ENCODE measurements at places on chromosomes 5 and 9.
A peak's percentile ranks its signal among the peaks of the same experiment; 100 is the strongest.

DNA sequence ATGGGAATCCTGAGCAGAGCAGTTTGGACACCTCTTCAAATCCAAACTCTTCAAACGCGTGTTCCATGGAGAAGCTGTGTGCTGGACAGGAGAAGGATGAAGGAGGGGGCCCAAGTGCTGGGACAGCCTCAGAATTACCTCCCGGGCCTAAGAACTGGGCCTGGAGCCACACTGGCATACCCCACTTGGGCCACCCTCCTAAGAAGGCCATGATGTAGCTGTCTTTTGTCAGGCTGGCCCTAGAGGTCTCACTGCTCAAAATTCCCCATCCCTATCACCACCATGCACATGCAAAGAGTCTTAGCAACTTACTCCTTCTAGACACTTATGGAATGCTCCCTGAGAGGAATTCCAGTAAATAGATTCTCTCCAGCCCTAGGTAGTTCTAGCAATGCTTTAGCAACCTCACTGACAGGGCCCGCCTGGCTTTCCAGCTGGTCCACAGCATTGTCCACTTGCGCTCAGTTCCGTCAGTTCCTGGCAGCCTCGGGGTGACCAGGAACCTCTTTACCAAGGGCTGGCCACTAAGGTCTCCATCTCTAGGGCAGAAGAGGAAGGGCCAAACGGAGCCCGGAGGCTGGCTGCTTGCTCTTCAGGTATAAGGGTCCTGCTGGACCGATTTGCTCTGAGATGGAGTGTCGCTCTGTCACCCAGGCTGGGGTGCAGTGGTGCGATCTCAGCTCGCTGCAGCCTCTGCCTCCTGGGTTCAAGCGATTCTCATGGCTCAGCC, 75.3 kb downstream of the RGS3 start:
- DNase-seq = no peak

DNA sequence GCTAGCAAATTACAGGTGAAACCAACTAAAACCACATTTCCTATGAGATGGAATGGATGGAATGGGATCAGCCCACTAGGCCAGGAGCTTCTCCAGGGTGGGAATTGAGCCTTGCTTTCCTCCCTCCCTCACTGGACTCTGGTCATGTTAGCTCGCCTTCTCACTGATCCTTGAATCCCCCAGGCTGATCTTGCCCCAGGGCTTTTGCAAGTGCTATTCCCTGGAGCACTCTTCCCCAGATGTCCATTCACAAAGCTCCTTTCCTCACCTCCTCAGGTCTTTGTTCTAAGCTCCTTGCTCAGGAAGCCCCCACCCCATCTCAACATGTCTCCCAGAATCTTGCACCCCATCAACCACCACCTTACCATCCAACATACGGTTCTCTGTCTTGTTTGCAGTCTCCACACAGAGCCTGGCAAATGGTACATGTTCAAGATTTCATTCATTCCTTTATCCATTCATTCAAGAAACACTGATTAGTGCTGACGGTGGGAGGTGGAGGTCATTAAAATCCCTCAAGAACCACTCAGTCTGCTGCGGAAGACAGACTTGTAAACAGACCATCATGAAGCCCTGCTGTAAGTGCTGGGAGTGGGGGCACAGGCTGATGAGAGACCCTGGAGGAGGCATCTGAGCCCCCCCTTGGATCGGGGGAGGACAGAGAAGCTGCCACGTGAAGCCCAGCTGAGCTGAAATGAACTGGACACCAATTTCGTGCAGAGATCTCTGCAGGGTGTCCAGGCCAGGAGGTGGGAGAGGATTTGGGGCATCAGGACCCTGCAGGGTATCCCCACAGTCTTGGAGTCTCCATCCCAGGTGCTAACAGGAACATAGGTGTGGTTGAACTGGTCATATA, 141.7 kb downstream of the BARX1 start:
- no peak for DNase-seq

GRCh38 chr5:34474573-34475021, 181.5 kb upstream of the RAI14 start:
- DNase-seq = peak; percentile 53

DNA sequence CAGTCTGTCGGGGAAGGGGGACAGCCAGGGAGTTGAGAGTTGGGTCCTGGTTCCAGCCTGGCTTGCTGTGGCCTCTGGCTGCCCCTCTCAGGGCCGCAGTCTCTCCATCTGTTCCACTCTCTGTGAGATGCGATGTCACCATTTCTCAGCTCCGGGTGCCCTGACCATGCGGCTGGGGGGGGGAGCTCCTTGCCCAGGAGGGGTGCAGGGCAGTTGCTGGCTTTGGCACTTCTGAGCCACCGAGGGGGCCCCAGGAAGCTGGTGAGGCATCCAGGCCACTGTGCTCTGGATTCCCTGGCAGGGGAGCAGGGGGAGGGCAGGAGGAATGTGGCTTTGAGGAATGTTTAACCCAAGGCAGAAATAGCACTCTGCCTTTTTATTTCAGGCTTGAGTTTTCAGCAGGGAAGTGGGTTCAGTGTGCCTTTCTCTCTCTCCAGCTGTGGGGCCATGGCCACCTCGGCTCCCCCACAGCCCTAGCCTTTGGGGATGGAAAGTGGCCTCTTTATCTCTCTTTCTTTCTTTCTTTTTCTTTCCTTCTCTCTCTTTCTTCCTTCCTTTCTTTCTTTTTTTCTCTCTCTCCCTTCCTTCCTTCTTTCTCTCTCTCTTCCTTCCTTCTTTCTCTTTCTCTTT, 11.0 kb downstream of the NCS1 start:
- peak; percentile 96 for DNase-seq

- DNase-seq = no peak
Observed at GRCh38 chr5:151245680-151246219, 7.2 kb upstream of the GM2A start.

- peak; percentile 72 for DNase-seq
Observed at GRCh38 chr9:115018547-115019435, 88.4 kb upstream of the TNFSF8 start.

GRCh38 chr5:57174890-57175510, 1.1 kb downstream of the GPBP1 start:
- DNase-seq = no peak

DNA sequence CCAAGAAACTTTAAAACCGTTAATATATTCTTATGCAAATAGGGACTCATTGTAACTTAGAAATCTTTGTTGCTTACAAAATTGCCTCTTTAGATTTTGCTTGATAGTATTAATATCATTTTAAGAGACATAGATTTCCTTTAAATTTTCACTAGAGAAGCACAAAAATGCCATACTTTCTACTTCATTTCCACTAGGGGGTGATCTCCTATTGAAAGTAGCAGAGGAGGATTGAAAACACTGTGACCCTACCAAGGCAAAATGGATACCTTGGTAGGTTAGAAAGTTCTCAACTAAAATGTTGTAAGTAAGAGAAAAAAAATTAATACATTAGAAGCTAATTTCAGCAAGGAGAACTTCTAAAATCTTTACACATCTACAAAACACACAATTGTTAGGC, 204.9 kb downstream of the CHSY3 start:
- DNase-seq = peak; percentile 3

GRCh38 chr5:6322163-6322713, 56.1 kb downstream of the MED10 start:
- no peak for DNase-seq

DNA sequence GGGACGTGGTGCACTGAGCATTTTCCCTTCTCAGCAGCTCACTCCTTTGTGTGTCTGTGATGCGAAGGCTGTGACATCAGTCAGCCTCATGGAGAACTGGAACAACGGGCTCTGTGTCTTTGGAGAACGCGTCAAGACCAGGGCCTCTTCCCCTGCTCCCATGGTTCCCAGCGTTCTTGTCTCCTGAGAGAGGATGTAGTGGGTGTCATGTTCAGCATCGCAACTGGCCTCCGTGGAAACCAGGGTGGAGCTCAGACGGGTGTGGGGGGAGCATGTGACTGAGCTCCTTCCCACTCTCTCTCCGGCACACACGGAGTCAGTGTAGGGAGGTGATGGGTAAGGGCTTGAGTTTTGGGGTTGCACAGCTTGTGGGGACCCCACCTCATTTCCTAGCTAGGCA, 59.7 kb downstream of the TENT4A start:
- DNase-seq = no peak

DNA sequence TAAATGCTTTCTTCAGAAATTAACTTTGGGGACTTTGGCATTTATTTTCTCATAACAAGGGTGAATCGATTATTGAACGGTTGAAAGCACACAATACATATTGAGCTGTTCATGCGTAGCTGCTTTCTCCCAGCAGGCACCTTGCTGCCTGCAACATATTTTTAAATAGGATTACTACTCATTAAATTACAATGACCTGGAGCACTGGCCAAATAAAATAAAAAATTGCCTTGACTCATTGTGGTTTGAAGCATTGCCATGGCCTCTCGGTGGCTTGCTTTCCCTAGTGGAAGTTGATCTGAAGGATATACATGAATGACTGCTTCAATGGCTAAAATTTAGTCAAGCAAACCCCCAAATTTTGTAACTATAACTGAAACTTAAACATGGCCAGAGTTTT, 181.6 kb upstream of the NUDT12 start:
- DNase-seq = no peak

DNA sequence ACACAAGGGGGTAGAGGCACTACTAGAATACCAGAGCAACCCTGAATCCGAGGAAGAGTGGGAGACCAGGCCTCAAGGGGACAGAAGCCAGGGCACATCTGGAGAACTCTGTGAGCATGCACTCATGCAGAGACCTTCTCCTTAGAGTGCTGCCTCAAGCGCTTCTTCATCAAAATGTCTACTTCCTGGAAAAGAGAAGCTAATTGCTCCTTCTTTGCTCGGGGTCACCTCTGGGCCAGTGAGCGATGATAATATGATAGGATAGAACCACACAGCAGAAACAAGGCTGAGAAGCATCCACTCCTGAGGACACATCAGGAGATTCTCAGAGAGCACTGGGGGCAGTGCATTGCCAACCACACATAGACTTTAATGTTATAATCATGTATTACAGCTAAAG, 23.7 kb upstream of the LMNB1 start:
- no peak for DNase-seq

GRCh38 chr9:4171971-4172370, 127.9 kb downstream of the GLIS3 start:
- DNase-seq = no peak
